Stimulated activated CD8-positive, alpha-beta memory T cell treated with anti-CD3 and anti-CD28 coated beads, Interleukin-2, amount 100 ng/mL, for 1 hour (primary cell): ENCODE measurements at places on chromosomes 16 and 17.

DNA sequence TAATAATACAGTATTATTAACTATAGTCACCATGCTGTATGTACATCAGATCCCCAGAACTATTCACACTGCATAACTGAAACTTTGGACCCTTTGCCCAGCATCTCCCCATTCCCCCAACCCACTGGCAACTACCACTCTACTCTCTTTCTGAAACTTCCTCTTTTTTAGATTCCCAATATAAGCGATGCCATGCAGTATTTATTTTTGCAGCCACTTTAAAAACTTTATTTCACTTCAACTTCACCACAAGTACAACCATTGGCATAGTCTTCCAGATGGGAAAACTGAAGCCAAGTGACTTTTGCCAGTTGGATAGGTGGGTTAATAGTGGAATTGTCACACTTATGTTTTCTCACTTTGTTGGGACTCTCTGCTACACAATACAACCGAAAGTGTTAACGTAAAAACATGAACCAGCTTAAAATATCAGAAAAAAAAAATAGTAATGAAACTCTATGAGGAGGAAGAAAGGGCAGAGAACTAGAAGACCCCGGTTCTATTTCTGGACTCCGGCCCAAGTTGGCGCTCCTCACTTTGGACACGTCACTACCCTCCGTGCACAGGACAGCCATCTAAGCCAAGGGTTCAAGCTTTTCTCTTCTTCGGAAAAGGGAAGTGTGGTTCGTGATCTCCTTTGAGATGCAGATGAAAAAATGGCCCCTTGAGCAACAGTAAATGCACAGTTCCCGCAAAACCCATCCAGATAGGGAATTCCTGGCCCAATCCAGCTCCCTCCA is 743 bp downstream of the SHCBP1 start:
- no peak for DNase-seq

GRCh38 chr16:3054965-3055733 is 8.8 kb downstream of the MMP25 start:
- no peak for DNase-seq

DNA sequence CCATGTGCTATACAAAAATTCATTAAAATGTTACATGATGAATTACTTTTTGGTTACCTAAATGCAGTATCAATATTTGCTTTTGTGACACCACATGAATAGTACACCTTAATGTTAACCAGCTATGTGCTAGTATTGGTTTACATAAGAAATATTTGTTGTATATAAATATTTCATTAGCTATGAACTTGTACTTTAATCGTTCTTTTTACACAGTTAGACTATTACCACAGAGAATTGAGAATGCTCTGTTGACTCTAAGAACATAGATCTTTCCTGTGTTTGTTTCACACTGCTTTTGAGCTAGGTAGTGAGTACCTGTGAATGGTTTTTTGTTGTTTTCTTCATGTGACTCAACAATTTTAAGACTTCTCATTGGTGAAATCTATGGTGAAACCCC is 93.4 kb downstream of the KANSL1 start:
- no peak for DNase-seq

DNA sequence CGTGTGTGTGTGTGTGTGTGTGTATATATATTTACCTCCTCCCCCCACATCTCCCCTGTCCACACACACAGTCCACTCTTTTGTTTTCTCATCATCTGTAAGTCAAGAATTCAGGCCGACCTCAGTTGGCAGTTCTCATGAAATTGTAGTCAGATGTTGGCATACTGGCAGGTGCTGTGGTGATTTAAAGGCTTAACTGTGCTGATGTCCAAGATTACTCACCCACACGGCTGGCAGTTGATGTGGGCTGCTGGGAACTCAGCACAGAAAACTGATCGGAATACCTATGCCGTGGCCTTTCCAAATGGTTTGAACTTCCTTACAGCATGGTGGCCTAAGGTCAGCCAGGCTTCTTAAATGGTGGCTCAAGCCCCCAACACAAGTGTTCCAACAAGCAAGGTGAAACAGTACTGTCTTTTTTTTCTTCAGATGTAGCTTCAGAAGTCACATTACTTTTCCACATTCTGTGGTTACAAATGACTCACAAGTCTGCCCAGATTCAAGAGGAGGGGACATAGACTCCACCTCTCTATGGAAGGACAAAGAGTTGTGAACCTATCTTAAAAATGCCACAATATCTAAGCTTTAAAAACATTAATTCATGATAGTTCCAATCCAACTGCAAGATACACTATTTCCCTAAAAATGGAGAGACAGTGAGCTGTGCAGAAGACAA is 198.5 kb upstream of the HS3ST4 start:
- DNase-seq, result no peak

DNA sequence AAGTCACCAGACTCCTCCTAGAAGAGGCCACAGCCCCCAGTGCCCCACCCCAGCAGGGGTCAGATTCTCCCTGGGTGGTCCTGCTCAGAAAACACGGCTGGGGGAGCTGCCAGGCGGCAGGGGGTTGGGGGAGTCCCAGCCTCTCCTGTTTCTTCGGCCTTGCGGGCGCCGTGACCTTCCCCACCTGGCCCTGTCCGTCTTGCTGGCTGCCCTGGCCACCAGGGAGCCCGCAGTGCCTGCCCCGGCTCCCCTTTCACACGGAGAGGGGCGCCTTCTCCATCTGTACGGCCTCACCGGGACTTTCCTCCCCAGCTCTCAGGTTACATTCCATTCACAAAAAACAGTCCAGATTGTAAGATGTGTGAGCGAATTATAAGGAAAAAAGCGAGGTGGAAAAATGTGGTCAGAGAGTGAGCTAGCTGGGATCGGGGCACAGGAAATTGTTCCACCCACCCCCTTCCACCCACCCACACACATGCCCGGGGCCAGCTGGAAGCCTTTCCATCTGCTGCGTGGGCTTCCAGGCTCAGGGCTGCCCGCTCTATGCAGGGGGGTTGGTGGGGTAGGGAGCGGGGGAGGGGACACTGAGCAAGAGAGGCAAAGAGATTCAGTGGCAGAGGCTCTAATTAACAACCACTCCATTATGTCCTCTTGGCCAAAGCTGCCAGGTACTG is 14.6 kb upstream of the CIBAR2 start:
- DNase-seq, result no peak

GRCh38 chr17:60525328-60525684 is 736 bp downstream of the APPBP2 start:
- DNase-seq, result no peak

- no peak for DNase-seq
Observed at GRCh38 chr17:36791942-36792475, 145.3 kb upstream of the LHX1 start.

DNA sequence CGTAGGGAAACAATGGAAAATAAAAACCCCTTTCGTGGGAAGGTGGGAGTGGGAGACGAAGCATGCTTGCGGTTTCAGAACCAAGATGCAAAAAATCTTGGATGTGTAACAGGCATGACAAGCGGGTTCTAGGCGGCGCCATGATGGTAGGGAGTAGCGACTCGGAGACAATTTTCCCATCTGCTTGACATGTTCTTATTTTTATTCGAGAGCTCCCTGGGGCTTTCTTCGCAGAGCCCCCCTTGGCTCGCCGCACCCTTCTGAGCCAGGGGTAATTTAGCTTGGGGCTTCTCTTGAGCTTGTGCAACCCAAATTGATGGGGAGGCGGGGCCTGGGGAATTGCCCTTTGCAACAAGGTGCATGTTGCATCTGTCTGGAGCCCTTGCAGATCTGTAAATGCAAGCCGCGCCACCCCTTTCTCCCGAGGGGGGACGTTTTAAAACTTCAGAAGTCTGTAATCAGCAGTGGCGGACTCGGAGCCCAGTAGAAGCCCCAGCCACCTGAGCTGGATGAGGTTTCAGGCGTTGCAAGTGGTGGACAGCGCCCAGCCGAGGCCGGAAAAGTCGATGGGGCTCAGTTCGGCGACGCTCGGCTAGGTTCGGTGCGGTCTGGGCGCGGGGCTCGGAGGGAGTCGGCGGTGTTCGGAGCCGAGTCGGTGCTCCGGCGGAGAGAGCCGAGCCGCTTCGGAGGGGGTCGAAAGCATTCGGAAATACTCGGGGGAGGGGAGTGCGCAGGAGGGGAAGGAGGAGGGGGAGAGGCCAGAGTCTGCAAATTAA is 2.9 kb downstream of the GNAO1 start:
- peak; percentile 31 for DNase-seq

GRCh38 chr16:22370038-22370820 is 4.2 kb downstream of the CDR2 start:
- no peak for DNase-seq

DNA sequence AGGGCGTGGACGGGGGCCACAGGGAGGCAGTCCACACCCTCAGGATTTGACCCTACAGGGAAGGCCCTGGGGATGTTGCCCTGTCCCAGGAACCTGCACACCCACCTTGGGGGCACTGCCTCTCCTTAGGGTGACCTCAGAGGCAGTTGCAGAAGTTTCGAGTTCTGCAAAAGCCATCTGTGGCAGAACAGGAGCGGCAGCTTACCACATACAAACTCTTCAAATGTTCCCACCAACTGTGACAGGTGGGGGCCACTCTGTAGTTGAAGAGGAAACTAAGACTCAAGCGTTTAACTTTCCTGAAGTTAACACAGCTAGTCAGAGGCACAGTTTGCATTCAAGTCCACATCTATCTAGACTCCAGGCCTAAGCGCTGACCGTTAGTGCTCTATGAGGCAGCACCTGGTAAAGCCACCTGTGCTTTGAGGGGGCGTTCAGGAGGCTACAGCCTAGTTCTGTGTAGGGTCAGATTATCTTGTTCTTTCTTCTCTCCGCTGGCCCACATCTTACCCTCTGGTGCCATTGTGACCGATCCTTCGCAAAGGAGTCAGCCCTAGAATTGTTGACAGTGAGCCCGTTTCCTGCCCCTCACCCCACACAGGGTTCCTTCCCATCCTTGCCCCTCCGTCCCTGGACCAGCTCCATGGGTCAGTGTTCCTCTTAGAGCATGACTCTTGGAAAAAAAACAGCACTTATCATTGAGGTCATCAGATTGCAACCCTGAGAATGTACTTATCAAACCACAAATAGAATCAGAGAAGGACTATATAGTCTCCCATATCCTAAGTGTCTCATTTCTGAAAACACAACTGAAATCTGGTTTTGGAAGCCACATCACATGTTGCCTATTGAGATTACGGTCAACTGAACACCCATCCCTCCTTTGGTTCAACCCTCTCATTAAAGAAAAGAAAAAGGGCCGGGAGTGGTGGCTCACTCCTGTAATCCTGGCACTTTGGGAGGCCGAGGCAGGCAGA is 45.4 kb downstream of the CDH1 start:
- DNase-seq, result no peak

DNA sequence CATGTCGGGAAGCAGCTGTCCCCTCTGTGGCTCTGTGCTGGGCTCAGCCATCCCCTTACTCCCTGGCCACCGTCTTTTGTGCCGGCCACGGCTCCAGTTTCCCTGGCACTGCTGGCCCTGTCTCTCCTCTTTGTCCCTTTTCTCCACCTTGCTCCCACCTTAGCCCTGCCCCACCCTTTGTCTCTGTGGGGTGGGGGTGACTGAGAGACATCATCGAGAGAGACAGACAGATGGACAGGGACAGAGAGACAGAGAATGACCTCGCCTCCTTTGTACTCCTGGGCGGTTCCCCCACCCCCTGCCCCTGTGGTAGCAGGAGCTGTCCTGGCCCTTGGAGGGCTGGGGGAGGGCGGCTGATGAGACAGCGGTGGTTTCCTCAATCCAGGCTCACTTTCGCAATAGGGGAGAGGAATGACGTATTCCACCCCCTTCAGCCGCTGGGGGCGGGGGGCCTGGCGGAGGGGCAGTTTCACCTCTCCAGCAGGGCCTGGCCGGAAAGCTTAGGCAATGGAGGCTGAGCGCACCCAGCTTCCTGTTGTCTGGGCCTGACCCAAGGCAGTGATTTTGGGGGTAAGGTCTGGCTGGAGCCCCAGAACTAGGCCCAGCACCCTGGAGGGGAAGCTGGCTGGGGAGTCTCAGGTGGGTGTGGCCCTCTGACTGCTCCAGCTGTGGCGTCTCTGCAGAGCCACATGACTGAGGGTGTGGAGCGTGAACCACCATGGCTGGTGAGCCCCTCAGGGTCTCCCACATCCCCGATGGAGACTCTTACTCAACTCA is 7.3 kb downstream of the FMNL1 start:
- peak; percentile 58 for DNase-seq

- no peak for DNase-seq
Observed at GRCh38 chr16:69371564-69371963, 14.2 kb downstream of the TERF2 start.

GRCh38 chr17:38585056-38585917 is 20.5 kb downstream of the SRCIN1 start:
- DNase-seq, result no peak

DNA sequence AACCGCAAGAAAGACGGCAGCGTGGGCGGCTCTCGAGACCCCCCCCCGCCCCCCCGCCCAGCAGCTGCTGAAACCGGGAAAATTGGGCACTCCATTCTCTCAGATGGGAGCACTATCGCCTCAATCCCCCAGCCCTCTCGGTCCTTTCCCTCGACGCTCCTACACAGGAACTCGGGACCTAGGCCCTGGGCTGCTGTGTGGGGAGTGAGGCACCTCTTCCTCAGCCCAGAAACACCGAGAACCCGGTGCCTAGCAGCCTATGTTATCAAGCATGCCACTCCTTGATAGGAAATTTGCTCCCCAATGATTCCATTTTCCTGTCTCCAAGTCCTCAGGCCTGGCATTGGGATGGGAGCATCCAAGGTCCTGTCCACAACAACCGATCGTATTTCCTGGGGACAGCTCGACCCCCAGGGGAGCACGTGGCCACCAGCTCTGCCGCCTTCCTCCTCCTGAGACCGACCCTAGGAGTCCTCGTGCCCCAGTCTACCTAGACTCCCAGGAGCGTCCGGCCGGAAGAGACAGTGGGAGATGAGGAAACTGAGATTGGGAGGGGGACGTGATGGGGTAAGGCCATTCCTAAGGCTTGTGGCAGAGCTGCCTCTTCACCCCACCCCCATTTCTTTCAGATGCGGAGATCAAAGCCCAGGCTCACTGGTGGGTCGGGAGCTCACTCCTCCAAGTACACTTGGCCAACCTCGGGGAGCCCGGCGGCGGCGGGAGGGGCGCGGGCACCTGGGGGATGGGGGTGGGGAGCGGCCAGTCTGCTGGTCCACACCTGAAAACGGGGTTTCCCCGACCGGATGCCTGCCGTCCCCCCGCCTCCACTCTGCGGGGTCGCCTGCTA is 17.5 kb upstream of the CBX8 start:
- DNase-seq, result no peak

- DNase-seq, result no peak
Observed at GRCh38 chr17:42249681-42250446, 26.3 kb downstream of the STAT5B start.

- DNase-seq, result no peak
Observed at GRCh38 chr16:49499869-49500610, 126.4 kb downstream of the C16orf78 start.

- no peak for DNase-seq
Observed at GRCh38 chr16:80611930-80612327, 71.1 kb downstream of the DYNLRB2 start.

DNA sequence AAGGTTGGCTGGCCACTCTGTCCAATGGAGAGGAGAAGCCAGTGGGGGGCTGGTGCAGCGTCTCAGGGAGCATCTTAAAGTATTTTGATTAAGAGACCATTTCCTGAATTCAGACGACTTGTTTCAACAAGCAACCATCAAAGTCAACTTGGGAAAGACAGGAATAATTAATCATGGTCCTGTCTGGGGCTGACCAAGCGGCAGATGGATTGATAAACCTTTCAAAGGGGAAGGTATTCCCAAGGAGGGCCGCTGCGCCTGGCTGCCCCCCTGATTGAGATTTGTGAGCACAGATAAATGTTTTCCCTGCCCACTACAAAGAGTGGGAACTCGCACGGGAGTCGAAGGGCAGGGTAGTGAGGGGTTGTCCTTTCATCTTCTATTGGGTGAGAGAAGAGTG is 47.5 kb downstream of the HNF1B start:
- DNase-seq, result no peak
